ENCODE measurements at places on chromosomes 3 and 15. TPM values are rescaled to one million over a fixed set of nuclear protein-coding genes. Genes with fewer than 3 reads are reported as not detected.

The CPEB1 gene
- total RNA-seq = 5.0 TPM

The SPATA12 gene
- total RNA-seq = not detected

The TMEM266 gene
- 0.19 TPM for total RNA-seq

The HEMK1 gene
- total RNA-seq = 8.3 TPM

DNA sequence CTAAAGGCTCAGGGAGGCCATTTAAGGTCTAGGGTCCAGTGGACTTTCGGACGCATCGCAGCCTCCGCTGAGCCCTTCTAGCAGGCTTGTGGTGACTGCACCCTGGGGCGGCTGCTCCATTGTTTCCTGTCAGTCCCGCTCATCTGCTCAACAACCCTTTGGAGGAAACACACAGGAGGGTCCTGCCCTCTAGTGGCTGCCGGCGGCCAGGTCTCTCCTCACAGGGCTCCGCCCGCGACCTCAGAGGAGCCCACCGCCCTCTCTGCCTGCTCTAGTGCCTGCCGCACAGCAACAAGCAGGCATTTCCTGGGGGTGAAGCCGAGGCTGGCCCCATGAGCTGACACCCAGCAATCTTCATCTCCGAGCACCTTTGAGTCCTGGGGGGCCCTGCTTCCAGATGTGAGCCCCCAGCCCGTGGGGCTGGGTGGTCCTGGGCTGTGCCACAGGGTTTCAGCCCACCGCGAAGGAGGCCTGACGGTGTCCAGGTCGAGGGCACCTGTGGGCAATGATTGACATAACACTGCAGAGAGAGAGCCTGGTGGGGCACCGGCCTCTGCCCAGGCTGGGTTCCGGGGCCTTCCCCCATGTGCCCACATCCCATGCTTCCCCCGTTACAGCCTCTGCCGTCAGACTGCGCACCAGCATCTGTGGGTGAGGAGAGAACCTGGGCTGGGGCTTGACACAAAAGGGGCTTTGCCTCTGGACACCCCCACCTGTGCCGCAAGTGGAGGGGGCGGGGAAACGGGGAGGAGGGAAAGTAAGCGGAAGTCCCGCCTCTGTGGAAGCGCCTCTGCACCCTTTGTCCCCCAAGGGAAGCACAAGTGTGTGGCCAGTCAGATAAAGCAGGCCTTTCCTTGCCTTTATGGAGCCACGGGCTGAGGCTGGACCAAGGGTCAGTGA lies 27.0 kb upstream of the SFMBT1 start:
- peak; percentile 61 for DNase-seq

DNA sequence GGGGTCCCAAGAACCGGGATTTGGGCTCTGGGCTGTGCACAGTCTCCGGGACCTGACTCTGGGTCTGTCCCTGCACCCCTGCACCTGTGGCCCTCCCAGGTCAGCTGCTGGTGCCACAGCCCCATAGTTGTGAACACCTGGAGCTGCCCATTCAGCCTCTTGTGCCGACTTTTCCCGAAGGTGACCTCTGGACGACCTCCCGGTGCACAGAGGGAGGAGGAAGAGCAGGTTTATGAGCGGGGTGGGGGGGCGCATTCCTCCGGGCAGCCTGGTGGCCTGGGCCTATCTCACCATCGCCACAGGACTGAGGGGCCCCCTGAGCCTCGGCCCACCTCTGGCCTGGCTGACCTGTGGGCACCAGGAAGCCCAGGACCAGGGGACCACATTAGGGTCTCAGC lies 45.3 kb downstream of the DNAJB8 start:
- DNase-seq = no peak

DNA sequence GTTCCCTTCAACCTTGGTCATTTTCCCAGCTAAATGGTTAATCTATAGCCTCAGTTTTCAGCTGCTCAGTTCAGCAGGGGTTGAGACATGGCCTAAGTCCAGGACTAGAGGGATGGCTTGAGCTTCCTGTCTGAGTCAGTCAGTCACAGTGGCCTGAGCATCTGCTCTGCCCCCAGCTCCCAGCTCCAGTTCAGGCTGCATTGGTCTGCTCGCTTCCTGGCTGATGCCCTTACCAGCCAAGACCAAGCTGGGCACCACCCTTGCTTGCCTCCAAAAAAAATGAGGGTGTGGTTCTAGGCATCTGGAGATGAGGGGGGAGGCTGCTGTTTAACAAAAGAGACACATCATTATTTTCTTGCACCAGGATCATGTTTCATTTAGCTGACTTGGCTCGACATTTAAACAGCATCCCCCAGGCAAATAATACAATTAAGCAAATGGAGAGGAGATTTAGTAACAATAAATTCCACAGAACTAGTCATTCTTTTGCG lies 70.7 kb downstream of the WNT5A start:
- DNase-seq = no peak

DNA sequence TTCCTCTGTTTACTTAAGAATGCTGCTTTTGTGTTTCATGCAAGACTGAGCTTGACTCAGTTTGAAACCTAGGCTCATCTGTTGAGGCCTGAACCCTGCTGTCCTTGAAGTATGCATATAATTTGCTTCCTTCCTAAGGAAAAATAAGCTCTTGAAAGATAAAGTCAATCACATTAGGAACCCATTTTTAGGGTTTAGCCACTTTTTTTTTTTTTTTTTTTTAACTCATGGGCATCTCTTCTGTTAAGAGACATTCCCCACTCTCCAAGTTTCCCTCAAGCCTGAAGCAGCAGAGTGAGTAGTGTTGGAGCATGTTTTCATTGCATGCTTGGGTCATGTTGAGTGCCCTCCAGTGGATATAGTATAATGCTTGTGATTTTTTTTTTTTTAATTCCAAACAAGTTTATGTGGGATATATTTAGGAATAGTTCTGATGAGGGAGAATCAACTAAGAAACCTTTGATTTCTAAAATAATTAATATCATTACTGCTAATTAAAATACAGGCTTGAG lies 3.6 kb downstream of the CTNNB1 start:
- DNase-seq = no peak

Data from omental fat pad (tissue), 4 donors.